ENCODE measurements at places on chromosomes 1 and 21.

DNA sequence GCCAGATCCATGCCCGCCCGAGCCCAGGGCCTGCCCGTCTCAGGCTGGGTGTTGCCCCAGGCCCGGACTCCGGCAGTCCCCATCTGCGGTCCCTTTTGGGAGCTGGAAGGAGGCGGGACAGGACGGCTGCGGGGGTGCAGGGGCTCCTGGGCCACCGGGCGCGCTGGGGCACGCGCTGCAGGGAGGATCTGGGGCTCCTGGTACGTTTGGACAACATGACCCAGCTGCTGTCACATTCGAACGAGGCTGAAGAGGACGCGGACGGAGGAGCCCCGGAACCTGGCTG, 6.6 kb upstream of the CALML6 start:
- DNase-seq, result peak; percentile 23

DNA sequence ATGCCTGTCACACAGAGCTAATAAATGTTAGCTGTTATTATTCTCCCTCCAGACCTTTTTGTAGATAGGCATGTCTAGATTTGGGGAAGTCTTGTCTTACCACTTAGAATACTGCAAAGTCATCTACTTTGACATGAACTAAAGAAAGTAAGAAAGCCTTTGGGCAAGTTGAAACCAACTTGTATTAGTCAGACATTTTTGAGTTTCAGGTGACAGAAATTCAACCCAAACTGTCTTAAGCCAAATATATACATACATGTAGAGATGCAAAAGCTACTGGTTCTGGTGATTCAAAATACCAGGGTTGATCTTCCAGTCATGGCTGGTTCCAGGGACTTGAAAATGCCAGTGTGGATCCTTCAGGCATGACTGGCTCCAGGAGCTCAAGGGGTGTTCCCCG, 276.8 kb upstream of the TMEM51 start:
- no peak for DNase-seq

- DNase-seq, result no peak
These were observed 33.8 kb upstream of the MYOCOS start for GRCh38 chr1:171588230-171588629.

DNA sequence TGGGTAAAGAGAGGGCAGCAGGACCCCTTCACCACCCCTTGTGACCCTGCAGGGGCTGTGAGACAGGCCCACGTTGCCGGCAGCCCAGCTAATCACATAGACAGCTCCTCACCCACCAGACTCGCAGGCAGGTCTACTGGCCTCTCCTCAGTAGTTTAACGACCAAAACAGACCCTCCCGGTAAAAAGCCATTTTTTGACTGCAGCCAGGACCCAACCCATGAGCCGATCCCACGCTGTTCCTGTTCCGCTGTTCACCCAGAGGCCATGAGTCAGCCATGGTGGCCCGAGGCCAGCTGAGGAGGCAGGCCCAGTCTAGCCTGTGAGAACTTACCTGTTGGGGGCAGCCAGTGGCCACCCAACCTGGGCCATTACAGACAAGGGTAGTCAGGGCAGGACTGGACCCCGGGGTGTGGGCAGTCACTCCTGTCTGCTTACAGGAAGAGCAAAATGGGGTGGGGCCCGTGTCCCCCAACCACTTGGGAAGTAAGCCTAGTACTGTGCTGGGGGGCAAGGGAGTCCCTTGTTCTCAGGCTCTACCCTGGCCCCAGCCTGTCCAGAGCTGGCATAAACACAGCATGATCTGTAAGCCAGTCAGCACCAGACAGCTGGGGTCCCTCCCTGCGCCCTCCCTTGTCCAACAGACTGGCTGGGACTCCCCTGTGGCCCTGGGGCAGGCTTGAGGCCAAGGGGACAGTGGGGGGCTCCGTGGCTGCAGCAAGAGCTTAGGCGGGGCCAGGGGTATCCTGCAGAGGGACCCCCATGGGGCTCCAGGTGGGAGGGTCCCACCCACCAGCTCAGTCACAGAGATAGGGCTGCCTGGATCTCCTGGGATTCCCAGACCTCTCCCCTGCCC, 61.9 kb downstream of the WNT9A start:
- DNase-seq, result peak; percentile 35

DNA sequence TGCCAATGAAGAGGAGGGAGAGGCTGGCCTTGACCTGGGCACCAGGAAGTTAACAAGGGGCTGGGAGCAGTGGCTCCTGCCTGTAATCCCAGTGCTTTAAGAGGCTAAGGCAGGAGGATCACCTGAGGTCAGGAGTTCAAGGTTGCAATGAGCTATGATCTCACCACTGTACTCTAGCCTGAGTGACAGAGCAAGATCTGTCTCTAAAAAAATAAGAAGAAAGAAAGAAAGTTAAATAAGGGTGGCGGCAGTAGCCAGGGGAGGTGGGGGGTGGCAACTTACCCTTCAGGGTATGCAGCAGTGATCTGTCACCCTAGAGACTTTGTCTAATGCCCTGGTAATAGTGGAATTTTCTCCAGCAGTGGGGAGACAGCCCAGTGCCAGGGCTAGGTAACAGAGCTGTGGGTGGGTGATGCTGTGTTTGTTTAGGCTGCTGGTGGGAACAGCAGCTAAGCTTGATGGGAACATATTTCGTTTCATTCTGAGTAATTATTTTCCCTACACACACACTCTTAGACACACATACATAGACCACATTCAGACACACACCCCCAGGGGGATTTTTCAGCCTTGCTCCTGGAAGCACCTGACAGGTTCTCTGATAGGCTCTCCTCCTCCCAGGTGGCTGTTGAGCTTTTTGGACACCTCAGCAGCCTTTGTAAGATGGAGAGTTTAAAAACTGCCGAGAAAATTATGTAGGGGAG, 11.3 kb upstream of the SYT6 start:
- no peak for DNase-seq
